RPMI7951 (cell line): ENCODE measurements at places on chromosomes 13 and 19. TPM values are rescaled to one million over a fixed set of nuclear protein-coding genes. Genes with fewer than 3 reads are reported as not detected.

Gene ZNF610
- 1.4 and 1.6 TPM in 2 replicates for total RNA-seq

Gene C3
- total RNA-seq, result 0.68 and 0.72 TPM in 2 replicates

GRCh38 chr13:75867379-75868117, 231.4 kb downstream of the LMO7 start:
- DNase-seq, result no peak

GRCh38 chr19:29264897-29265296, 51.9 kb upstream of the UQCRFS1 start:
- DNase-seq, result no peak

- peak; percentile 3 for DNase-seq
Observed at GRCh38 chr13:39311619-39312018, 273.4 kb downstream of the NHLRC3 start.

Gene CGB3
- total RNA-seq, result not detected in 2 replicates

Gene NCCRP1
- total RNA-seq, result 0.10 and 0.12 TPM in 2 replicates

DNA sequence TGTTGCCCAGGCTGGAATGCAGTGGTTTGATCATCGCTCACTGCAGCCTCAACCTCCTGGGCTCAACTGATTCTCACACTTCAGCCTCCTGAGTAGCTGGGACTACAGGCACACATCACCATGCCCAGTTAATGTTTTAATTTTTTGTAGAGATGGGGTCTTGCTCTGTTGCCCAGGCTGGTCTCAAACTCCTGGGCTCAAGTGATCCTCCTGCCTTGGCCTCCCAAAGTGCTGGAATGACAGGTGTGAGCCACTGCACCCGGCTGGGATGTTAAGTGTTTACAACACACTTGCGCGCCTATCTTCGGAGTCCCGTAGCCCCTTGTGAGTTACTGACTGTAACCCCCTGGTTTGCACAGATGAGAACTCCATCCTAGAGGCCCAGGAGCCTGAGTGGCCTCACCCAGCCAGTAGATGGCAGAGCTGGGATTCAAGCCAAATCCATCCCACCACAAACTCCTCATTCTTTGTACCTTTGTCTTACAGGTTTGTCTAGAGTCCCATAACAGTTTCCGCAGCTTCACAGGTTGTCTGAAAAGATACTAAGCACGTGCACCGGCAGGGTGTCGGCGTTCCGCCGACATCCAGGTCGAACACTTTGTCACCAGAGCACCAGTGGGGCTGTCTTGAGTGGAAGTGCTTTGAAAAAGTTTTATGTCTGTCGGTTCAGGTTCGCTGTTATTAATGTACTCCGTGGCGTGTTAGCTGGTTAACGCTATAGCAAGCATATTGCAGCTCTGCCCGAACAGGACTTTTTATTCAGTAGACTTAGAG, 14.7 kb downstream of the MAG start:
- no peak for DNase-seq

Gene AKAP11
- 13.0 and 16.9 TPM in 2 replicates for total RNA-seq

DNA sequence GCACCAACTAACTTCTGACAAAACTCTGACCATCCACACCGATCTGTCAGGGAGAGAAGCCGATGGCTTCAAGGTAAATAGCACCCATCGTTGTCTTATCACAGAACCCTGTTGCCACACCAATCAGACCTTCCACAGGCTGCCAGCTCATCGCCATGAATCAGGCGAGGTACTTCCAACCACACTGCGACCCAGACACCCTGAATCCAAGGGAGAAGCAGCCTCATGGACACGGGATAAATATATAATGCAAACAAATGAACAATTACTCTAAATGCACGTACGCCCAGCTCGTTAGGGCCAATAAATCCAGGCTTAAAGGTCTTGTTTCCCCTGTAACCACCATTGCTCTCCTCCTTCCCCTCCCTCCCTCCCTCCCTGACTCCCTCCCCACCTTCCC, 20.8 kb downstream of the RANBP3 start:
- DNase-seq, result no peak

Gene CYP2A6
- total RNA-seq, result not detected in 2 replicates

Gene FFAR2
- total RNA-seq, result not detected in 2 replicates

DNA sequence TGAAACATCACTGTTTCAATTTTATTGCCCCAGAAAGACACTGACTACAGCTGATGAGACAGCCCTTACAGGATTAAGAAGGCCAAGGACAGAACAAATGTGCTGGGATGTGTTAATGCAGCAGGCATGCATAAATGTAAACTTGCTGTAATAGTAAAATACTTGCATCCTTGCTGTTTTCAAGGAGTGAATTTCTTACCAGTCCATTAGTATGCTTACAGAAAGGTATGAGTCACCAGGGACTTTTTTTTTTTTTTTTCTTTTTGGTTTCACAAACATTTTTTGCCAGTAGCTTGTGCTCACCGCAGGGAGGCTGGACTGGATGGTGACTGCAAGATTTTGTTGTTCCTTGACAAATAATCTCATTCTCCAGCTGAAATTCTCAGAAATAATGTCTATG, 55.1 kb downstream of the GPR180 start:
- DNase-seq, result peak; percentile 71

Gene ZNF726
- total RNA-seq, result 4.9 and 8.3 TPM in 2 replicates

Gene ADGRE3
- not detected in 2 replicates for total RNA-seq

Gene CEACAM4
- total RNA-seq, result not detected in 2 replicates

Gene VSTM1
- total RNA-seq, result 0.29 TPM in 1 of 2 replicates, not detected in the other

Gene BIVM
- total RNA-seq, result 9.2 and 13.3 TPM in 2 replicates

- DNase-seq, result no peak
Observed at GRCh38 chr13:22073718-22074117, 402.8 kb downstream of the FGF9 start.

DNA sequence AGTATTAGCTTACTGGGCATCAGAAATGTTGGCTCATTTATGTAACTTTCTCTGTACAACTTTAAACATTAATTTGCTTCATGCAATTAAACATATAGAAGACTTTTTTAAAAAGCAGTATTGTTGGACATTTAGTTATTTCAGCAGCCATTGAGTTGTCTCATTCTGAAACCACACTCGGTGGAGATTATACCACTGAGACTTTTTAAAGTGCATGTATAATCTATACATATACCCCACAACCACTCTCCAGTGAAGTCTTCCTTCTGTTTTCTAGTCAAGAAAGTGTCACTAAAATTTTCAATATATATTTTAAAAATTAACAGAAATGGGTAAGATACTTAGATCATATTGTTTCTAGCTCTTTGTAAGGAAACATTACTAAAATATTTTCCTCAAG, 15.5 kb downstream of the SETDB2 start:
- no peak for DNase-seq

- DNase-seq, result no peak
Observed at GRCh38 chr19:18220632-18221275, 5.5 kb downstream of the PDE4C start.

DNA sequence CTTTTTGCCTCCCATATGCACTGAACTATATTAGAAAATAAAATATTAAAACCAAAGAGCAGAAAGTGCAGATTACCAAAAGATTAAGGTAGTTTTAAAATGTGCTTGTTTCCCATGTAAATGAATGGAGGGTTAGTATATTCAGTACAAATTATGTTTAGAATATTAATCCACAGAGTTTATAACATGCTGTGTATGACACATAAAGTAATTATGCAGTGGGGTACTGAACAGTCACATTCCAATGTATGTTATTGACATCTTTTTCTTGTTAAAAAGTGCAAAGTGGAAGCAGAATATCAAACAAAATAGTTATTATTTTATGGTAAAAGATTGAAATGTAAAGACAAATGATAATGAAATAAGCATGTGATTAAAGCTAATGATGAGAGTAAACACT, 79.3 kb downstream of the GPC6 start:
- DNase-seq, result no peak

DNA sequence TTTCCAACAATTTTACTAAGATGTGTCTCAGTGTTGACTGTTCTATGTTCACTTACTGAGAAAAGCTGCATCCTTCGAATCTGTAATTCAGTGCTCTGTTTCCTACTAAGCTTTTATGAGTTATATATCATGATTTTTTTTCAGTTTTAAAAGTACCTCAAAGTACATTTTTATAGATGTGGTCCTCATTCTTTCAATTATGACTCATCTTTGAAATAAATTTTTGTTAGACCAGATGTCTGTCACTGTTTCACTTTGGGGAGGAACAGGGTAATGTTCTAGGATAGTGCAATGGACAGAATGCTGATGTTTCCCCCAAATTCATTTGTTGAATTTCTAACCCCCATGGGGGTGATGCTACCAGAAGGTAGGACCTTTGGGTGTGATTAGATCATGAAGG, 74.8 kb downstream of the NALCN start:
- no peak for DNase-seq

Gene ACER1
- total RNA-seq, result not detected in 2 replicates

GRCh38 chr19:14558370-14559066, 13.3 kb downstream of the NDUFB7 start:
- no peak for DNase-seq

Gene FPR1
- total RNA-seq, result 9.4 and 13.2 TPM in 2 replicates

- no peak for DNase-seq
Observed at GRCh38 chr13:101977475-101977874, 424.4 kb downstream of the FGF14 start.

Gene CCDC97
- 8.2 and 9.3 TPM in 2 replicates for total RNA-seq

GRCh38 chr19:27777726-27778125, 1435.2 kb downstream of the UQCRFS1 start:
- DNase-seq, result no peak

Gene ZNF43
- total RNA-seq, result 5.1 and 6.5 TPM in 2 replicates

DNA sequence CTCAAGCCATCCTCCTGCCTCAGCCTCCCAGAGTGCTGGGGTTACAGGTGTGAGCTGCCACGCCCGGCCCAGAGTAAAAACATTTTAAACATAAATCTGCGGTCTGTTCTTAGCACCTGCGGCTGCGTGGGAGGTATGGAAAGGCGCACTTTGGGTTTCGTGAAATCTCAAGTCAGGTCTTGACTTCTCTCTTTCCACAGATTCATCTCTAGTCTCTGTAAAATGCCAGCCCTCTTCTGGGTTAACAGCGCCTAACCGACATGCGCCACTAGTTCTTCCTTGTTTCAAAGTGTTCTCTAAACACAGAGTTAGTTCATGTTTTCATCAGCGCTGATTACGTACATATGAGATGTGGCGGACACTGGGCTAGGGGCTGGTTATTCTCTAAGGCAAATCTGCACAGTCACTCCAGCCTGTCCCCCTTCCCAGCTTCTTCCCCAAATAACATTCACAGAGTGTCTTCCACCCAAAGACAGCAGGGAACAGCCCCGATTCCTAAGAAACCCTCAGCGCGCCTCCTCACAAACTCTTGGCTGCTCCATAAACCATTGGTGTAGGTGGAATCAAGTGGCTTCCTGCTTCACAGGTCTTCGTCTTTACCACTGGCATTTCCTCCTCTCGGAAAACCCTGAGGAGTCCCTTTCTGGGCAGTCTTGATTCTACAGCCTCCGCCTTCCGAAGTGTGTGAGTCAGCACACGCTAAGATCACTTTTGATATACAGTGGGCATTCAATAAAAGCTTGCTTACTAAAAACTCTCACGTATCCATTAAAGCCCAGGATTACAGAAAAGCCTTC, 1.4 kb downstream of the PARP4 start:
- DNase-seq, result peak; percentile 87

Gene MEF2B
- not detected in 2 replicates for total RNA-seq

DNA sequence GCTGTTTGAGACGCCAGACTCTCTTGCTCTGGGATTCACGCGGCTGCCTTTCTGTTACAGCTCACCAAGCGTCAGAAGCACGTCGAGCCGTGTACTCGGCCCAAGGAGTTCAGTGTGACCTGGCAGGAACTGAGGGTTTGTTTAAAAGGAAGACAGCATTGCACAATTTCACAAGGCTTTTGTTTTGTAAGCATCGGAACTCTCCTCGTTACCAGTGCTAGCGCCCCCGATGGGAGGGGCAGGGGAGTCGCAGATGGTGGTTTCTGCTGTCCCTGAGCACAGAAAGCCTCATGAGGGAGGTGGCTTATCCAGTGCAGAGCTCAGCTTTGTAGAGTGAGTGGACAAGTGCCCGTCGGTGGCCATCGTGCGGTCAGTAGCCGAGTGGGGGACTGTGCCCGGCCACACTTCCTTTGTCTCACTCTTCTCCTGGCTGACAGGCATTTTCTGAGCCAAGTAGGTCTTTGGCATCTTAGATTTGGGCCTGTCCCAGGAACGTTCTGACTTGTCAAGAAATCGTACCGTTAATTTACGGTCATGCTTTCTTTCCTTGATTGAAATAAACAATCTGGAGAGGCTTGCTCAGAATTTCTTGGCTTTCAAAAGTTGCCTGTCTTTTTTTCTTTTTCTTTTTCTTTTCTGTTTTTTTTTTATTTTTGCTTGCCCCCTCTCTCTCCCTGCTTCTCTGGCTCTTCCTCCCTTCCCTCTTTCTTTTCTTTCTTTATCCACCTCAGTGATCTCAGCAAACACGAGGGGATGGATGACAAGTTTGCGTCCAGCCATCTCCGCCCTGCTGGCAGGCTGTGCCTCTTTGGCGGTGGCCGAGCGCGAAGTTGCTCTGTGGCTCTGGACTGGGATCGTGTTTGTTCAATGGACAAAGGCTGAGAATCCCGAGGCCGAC, 7.7 kb downstream of the KDM4B start:
- DNase-seq, result no peak

- DNase-seq, result peak; percentile 25
Observed at GRCh38 chr19:10069046-10069445, 17.1 kb upstream of the SHFL start.

GRCh38 chr13:24668955-24669582, 11.1 kb upstream of the ATP12A start:
- DNase-seq, result no peak

GRCh38 chr19:21434516-21434915, 37.6 kb downstream of the ZNF493 start:
- DNase-seq, result no peak

- peak; percentile 54 for DNase-seq
Observed at GRCh38 chr13:86562866-86563265, 763.6 kb upstream of the SLITRK6 start.

Gene UBE2L5
- not detected in 2 replicates for total RNA-seq

- no peak for DNase-seq
Observed at GRCh38 chr19:29636553-29637360, 28.5 kb upstream of the PLEKHF1 start.

Gene CGB5
- not detected in 2 replicates for total RNA-seq

DNA sequence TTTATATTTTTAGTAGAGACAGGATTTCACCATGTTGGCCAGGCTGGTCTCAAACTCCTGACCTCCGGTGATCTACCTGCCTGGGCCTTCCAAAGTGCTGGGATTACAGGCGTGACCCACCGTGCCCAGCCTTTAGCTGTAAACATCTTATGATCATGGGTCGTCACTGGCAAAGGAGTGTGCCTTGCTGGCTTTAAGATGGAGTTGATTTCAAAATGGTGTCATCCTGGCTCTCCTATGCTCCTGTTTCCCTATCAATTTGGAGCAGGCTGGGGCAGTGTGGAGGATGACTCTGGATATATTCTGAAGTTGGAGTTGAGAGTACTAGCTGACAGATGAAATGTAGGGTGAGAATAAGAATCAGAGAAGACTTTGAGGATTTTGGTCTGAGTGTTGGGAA, 18.4 kb upstream of the ATP8A2 start:
- DNase-seq, result no peak

Gene CEACAM5
- not detected in 2 replicates for total RNA-seq

DNA sequence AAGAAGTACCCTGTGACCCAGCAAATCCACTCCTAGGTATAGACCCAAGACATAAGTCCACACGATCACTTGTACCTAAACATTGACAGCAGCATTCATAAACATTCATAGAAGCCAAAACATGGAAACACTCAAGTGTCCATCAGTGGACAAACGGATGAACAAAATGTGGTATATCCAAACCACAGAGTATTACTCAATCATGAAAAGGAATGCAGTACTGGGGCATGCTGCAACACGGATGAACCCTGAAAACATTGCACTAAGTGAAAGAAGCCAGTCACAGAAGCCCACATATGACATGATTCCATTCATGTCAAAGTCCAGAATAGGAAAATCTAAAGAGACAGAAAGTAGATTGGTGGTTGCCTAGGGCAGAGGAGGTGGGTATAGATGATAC, 22.8 kb upstream of the CCNE1 start:
- DNase-seq, result no peak

GRCh38 chr19:16449330-16449961, 22.3 kb downstream of the EPS15L1 start:
- DNase-seq, result peak; percentile 42

Gene CGB8
- not detected in 2 replicates for total RNA-seq
